Cortex of kidney (tissue), 1 donor: ENCODE measurements at places on chromosomes 11 and 22.

- DNase-seq: no peak
Measured at GRCh38 chr11:15745266-15745665, 611.1 kb downstream of the SOX6 start.

GRCh38 chr11:124814739-124815138 lies 14.5 kb upstream of the MSANTD2 start:
- no peak for DNase-seq

- DNase-seq: no peak
Measured at GRCh38 chr11:54832676-54833075, 126.0 kb downstream of the OR4A5 start.

DNA sequence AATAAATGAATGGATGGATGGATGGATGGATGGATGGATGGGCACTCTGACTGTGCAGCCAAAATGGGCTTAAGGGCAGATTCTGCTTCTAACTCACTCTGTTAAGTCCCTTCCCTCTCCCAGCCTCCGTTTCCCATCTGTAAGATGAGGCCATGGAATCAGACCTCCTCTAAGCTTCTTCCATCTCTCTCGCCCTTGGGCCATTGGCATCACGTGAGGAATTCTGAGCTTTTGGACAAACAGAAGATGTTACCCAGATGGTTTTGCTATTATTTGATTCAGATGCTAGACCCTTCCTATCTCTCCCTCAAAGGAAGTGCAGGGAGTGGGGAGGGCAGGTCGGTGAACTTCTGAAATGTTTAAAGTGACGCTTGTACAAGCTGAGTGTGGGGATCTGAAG lies 4.0 kb upstream of the CYTH4 start:
- DNase-seq: no peak

- DNase-seq: no peak
Measured at GRCh38 chr22:21972293-21972779, 10.3 kb downstream of the TOP3B start.

GRCh38 chr11:44179173-44179572 lies 83.7 kb downstream of the EXT2 start:
- no peak for DNase-seq

DNA sequence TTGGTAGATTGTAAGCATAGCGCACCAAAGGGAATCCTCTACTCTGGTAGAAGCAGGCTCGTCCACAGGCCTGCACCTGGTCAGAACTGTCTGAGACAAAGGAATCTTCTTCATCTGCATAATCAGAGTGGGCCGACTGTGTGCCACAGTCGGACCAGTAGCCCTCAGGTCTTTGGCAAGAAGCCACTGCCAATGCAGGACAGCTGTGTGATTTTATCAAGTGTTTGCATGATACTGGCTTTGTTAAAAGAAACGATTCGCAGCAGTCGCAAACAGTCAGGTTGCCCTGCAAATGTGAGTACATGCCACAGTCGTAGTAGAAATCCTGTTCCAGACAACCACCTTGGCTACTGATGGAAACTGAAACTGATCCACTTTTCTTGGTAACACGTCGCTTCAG lies 4.9 kb upstream of the CCDC34 start:
- no peak for DNase-seq

DNA sequence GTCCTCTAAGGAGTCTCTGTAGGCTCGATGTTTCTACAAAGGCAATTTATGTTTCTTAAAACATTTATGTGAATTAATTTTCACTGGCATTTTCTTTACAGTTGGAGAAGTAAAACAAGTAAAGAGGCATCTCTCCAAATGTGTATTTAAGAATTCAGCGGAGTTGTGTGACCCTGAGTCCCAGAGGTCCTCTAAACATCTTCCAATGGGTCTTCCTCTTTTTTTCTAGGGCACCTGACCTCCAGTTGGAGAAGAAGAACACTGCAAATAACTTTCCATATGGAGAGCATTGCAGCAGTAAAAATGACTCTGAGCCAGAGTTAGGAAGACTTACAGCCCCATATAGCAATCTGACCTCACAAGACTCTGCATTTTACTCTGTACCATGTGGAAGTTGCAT lies 480.5 kb upstream of the RAG2 start:
- no peak for DNase-seq

DNA sequence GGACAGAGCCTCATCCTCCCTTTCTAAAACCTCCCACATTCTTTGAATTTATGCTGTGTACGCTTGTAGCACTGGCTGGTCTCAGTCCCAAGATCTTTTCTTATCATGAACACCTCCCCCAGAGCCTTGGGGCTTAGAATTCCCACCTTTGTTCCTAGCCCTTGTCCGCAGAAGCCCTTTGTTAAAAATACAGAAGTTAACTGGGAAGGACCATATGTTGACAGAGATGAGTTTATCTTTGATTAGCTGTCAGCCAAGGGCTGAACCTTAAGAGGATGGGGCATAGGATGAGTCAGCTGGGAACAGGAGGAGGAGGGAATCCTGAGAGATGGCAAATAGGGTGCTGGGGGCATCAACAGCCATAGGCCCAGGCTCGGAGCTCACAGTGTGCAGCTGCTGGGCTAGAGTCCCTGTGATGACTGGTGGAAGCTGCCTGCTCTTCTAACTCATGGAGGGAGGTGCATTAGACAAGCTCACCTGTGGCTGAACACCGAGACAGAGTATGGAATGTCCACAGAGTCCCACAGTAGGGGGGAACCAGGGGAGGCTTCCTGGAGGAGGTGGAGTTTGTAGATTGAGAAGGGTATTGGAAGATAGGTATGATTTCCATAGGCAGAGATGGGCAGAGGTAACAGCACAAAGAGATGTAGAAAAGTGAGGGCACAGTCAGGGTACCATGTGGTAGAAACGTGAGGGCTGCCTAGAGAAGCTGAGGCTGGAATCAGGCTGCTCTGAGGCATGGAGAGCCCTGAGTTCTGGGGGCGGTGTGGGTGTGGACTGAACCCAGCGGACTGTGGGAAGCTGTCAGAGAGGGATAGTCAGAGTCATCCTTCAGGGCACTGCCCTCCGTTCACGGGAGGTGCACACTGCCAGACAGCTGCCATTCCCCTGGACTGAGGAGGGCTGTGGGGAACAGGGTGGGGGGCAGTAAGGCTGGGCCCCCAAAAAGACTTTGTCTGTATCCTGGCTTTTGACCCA lies 9.9 kb downstream of the MICAL2 start:
- DNase-seq: no peak

- DNase-seq: no peak
Measured at GRCh38 chr11:11989774-11990744, 18.4 kb downstream of the DKK3 start.

GRCh38 chr11:114322934-114323333 lies 26.7 kb downstream of the NNMT start:
- no peak for DNase-seq
